Neural progenitor cell (in vitro differentiated cells): ENCODE measurements at places on chromosomes 11 and 22. TPM values are rescaled to one million over a fixed set of nuclear protein-coding genes. Genes with fewer than 3 reads are reported as not detected.

DNA sequence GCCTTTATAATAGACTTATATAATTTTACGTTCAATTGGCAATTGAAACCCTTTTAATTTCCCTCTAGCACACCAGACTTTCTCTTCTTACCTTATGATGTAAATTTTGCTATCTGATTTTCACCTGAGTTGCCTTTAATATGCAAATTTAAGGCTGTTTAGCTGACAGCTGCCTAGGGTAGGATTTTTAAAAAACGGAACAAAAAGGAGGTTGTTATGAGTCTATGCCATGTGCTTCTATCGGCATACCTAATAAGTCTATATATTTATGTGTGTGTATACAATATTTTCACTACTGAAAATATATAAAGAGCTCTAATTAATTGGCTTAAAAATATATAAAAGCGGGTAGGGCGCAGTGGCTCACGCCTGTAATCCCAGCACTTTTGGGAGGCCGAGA, 11.8 kb upstream of the SELENOH start:
- no peak for DNase-seq

- no peak for DNase-seq
Observed at GRCh38 chr11:40877981-40878380, 581.5 kb downstream of the LRRC4C start.

- peak; percentile 8 for DNase-seq
Observed at GRCh38 chr11:122367809-122368231, 251.8 kb upstream of the BLID start.

DNA sequence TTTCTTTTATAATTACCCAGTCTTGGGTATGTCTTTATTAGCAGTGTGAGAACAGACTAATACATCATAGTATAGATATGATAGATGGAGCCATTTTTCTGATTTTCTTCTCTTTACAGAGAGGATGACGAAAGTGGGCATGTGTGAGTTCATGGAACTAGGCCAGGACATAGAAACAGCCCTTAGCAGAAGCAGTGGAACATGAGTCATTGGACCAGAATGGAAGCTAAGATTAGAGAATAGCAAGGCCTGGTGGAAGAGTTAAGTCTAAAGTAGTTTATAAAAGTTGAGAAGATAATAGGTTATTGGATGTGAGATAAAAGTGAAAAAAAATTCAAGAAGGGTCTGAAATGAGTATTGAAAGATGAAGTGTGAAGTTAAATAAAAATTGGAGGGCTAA, 97.0 kb upstream of the MPPED2 start:
- no peak for DNase-seq

DNA sequence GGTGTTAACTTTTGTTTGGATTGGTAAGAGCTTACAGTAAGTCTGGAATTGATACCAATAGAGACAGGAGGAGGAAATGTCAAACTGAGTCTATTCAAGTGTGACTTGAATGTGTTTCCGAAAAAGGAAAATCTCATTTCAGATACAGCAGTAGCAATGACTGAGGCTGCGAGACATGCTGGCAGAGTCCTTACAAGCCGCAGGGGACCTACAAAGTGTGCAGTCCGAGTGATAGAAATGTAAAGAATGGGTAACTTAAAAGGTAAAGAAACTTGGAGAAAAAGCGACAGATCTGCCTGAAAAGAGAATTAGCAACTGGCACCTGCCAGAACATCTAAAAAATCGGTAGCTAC, 444 bp downstream of the CWF19L2 start:
- peak; percentile 54 for DNase-seq

The TMEM86A gene
- 0.87 TPM in 1 of 2 replicates, not detected in the other for total RNA-seq

GRCh38 chr11:87859636-87860035, 315.6 kb downstream of the RAB38 start:
- no peak for DNase-seq

The FOLR3 gene
- total RNA-seq = not detected in 2 replicates

GRCh38 chr11:58503361-58503856, 4.5 kb downstream of the OR5B21 start:
- no peak for DNase-seq

GRCh38 chr11:115598257-115598901, 94.2 kb upstream of the CADM1 start:
- peak; percentile 58 for DNase-seq

- DNase-seq = no peak
Observed at GRCh38 chr11:61688365-61689163, 8.4 kb downstream of the DAGLA start.

GRCh38 chr22:40487663-40488249, 117.4 kb downstream of the SGSM3 start:
- no peak for DNase-seq

GRCh38 chr22:19239464-19239863, 52.1 kb downstream of the CLTCL1 start:
- DNase-seq = no peak
